ENCODE measurements at places on chromosomes 4 and X.
A peak's percentile ranks its signal among the peaks of the same experiment; 100 is the strongest.

GRCh38 chrX:74419864-74420195 is 1.5 kb upstream of the SLC16A2 start:
- DNase-seq, result no peak

DNA sequence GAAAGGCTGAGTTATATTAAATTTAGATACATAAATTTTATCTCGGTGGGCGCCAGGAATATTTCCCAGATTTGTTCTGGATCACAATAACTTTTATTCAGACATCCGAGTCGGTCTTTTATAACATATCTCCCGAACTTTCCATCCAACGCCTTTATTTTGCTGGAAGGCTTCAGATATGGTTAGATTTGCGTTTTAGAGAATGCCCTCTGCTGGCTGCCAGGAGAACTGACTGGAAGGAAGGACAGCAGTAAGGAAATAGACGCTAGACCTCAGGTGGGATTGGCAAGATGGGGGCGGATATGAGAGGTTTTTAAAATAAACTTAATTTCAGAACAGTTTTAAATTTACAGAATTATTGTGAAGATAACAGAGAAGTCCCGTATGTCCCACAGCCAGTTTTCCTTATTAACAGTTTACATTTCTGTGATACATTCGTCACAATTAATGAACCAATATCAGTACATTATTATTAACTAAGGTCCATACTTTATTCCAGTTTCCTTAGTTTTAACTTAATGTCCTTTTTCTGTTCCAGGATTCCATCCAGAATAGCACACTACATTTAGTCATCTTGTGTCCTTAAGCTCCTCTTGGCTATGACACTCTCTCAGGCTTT is 4.6 kb upstream of the KANTR start:
- DNase-seq, result no peak

GRCh38 chr4:74056114-74056857 is 17.8 kb upstream of the CXCL3 start:
- DNase-seq, result no peak

DNA sequence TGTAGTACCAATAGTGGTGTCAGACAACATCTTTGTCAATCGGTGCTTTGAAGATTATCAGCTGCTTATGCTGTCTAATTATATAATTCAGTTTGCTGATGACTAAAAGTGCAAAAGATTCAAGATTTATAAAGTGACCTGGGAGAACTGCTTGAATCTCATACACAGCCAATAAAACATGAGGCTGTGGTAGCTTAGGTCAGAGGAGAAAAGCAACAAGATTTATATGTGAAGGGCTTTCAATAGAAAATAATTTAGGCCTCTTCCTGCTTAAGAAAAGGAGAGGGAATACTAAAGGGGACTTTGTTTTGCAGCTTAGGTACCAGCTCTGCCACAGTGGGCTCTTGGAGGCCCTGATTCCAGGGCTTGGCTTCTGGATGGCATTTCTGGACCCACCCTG is 111.0 kb upstream of the MAD2L1 start:
- no peak for DNase-seq

DNA sequence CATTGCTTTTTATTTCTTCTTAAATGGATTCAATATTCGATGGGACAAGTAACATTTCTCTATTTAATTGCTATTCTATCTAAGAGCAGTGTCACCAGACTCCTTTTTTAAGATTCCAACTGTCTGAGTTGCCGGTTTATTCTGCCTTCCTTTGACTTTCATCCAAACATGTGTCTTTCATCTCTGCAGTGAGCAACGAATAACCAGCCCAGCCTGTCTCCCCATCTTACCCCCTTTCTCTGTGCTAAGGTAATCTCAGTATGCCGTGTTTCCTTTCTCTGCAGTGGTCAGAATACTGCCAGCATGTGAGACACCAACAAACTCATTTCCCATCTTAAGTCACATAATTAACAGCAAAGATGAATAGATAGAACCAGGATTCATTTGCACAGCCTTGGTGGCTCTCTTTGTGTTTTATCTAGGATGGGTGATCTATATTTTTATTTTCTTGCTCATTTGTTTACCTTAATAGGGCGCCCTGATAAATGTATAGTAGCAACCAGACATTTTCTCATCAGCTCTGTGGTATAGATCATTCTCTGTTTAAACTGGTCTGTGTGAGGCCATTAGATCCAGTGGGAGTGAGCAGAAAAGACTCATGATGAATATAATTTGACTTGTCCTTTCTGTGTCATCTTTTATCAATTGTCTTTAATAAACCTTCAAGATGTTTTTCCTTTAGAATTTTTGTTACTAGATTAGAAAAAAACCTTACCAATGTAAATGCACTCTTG is 394.8 kb upstream of the IGFBP7 start:
- no peak for DNase-seq

- no peak for DNase-seq
These were observed 156.4 kb downstream of the AMELX start for GRCh38 chrX:11449613-11450012.

DNA sequence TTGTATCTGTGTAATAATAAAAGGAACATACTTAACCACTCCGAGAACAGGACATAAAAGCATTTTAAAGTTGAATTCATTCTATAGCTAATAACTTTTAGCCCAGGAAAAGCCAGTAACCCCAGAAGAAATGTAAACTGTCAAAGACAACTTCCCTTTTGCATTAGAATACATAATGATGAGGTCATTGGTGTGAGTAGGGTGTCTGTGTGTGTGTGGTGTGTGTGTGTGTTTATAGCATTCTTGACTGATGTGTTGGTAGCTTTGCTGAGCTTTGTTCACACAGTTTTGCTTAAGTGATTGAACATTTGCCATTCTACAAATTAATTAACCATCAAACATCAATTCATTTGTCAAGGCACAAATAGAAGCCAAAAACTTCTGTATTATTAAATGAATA is 559.6 kb downstream of the ARAP2 start:
- DNase-seq, result no peak

DNA sequence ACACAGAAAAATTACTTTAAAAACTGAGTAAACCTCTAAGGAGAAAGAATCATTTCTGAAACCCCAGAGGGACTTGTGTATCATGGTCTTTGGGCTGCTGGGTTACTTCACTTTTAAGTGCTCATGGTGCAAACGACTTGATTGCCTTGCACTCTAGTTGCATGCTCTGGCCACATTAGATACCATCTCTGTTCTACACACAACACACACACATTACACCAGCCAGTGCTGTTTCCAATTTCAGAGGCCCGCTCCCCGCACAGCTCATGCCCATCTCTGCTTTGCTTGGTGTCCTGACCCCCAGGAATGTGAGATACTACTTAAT is 2.1 kb downstream of the PPP3CA start:
- DNase-seq, result peak; percentile 32

DNA sequence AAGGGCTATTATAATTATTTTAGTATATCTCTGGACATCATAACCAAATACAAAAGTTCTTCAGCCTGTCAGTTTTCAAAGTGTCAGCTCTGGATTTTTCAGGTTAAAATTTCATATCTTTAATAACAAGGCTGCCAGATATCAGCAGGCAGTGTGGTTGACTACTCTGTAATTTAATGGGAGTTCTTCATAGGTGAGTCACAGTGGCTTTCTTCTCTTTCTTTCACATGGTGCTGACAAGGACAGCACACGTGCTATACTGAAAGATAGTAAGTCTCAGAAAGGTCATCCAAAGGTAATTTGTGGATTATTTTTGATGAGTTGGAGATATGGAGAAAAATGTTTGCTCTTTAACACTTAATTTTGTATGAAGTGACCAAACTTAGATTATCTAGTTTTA is 43.2 kb downstream of the GALNT7 start:
- no peak for DNase-seq

DNA sequence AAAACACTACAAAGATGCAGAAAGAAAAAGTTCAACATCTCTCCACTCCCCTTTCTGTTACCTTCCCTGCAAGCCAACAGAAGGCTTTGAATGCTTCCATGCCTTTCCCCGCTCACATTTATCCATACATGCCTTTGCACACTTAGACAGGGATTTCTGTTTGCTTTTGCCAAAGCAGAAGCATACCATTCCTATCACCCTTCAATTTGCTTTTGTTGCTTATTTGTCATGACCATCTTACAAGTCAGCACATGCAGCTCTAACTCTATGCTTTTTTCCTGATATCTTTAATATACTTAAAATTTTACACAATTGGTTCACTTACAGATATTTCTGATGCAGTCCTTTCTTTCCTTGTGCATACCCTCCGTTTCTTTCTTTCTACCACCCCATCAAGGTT is 169.6 kb downstream of the CORIN start:
- DNase-seq, result no peak

DNA sequence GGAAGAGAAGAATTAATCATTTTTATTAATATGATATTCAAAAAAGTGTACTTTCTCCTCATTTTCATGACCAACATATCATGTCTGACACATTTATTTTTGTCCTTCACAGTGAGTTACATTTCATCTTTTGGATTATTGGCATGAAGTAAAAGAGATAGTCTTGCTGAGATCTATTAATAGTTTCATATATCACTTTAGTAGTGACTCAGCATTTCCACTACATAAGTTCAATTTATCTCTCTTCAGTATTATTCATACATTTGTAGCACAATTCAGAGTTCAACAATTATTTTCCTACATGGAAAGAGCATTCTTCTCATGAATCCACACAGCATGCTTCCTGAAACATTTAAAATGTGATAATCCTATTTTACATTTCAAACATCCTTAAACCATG is 1461.1 kb downstream of the TECRL start:
- DNase-seq, result no peak

- no peak for DNase-seq
These were observed 66.5 kb upstream of the ZFP42 start for GRCh38 chr4:187929024-187929423.

DNA sequence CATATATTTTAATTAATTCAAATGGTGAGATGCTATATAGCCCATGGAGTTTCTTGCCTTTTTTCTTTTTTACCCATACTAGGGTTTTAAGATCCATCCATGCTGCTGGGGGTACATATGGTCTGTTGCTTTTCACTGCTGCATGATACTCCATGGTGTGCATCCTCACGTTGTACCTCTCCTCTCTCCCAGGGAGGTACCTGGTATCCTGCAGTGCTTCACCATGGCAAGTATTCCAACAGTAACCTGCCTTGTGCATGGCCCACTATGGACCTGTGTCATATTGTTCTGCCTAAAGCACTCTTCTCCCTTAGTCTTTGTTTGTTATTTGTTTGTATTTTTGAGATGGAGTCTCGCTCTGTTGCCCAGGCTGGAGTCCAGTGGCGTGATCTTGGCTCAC is 114.3 kb upstream of the GPC4 start:
- no peak for DNase-seq

Measured in activated T-cell treated with anti-CD3 and anti-CD28 coated beads, Interleukin-2, amount 50 U/mL, for 48 hours (primary cell).